ENCODE measurements at places on chromosomes 2 and 18.

DNA sequence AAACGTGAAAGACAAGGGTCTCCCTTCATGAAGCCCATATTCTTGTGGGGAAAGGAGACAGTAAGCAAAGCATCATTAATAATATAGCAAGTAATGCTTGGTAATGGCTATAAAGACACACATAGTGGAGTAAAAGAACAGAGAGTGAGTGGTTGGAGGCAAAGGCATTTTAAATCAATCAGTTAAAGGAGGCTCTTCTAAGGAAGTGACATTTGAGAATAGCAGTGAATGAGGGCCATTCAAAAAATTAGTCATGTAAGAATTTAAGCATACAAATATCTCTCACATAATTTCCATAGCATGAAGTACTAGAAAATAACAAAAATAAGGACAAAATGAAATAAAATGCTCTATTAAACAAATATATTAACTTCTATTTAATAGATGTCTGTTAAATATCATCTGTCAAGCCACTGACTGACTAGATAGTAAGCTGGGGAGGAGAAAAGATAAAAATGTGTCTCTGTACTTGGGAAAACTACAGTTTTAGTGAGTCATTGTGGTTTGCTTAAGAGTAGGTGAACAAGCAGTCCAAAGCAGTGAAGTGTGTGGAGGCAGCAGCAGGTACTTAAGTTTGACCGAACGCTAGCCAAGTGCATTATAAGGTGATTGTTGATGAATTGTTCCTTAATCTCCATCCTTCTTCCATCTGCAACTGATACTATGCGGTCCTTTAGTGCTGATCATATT lies 160.1 kb downstream of the PARD3B start:
- DNase-seq = no peak

DNA sequence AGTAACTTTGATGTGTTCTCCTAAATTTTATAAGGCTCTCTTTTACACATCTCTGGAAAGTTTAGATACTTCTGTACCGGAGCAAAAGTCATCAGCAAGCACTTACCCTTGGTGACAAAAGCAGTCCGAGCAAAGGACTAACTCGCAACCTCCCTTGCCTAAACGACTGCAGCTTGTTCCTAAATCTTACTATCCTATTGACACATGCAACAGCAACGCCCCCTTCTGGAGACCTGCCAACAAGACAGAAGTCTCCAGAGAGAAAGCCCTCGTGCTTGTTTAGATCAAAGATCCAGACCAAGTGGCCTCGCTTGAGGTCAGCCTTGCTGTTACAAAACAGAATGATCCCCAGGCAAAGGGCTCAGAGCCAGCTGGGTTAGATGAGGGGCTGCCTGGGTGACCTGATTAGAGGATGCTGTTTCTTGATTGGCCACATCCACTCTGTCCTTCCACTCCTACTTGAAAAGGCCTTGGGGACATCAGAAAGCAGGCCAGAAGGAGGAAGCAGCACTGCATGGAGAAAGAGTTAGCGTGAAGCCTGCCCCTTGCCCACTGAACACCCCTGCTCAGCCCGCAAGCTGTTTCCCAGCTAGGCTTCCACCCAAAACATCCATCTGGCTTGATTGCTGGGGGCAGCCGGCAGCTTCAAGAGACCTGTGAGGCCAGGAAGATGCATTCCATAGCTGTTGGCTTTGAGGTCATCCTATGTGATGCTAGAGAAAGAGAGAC lies 94.3 kb downstream of the HNRNPLL start:
- DNase-seq = peak; percentile 94

GRCh38 chr2:86443631-86444350 lies 2.6 kb downstream of the KDM3A start:
- DNase-seq = peak; percentile 56

- no peak for DNase-seq
Observed at GRCh38 chr18:76488190-76488589, 6.9 kb downstream of the ZNF516 start.

DNA sequence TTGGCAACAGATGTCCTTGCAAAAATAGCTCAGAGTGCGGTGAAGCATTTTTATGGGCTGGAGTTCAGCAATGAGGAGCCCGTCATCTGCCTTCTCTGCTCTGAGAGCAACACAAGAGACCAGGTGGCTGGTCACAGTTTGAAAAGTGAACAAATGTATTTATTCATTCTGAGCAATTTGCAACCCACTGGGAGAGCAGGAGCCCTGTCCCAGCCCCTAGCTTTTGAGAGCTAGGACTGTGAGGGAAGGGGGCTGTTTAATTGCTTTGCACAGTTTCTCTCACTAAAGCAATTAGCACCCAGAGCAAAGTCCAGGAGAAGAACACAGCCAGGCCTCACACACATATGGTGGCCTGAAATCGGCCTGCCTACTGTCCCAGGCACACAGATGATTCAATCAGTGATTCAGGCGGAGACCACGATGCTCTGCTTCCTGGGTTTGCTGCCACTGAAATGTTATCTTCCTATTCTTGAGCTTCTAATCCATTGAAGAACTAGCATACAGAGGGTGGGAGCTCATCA lies 646.1 kb upstream of the ACVR2A start:
- no peak for DNase-seq

DNA sequence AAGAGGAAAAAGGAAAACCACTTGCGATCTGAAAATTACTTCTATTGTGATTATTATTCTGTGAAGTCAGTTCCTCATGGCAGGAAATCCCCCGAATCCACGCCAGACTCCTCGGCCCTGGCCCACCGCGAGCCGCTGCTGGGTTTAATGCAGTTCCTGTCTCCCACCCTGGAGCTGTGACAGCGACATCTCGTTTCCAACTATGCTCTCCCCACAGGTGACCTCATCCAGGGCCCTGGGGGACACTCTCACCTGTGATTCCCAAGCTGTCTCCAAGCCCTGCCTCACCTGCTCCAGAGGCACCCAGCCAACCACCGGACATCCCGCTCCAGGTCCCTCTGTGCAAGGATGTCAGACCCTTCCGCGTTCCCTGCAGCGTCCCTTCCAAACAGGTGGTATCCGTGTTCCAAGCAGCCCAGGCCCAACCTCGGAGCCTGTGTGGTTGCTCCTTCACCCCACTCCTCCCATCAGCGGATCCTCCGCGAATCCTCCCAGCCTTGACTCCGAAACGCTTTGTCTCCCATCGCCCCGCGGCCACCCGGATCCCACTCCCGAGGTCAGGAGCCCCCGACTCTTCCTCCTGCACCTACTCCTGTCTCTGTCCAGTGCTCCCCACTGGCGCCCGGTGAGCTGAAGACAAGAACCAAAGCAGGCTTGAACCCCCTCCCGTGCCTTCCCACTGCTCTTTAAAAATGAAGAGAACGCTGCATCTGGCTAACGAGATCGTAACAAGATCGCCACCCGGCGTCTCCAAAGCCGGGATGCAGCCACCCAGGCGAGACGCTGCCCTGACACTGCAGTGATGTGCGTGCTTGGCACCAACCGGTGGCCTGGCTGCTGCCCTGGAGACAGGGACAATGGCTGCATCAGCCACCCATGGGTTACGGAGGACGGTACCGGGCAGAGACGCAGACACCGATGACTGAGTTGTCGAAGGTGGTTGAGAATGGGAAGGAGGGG lies 96.5 kb downstream of the NDUFA10 start:
- DNase-seq = peak; percentile 49

GRCh38 chr2:205495819-205496218 lies 186.5 kb upstream of the NRP2 start:
- no peak for DNase-seq

DNA sequence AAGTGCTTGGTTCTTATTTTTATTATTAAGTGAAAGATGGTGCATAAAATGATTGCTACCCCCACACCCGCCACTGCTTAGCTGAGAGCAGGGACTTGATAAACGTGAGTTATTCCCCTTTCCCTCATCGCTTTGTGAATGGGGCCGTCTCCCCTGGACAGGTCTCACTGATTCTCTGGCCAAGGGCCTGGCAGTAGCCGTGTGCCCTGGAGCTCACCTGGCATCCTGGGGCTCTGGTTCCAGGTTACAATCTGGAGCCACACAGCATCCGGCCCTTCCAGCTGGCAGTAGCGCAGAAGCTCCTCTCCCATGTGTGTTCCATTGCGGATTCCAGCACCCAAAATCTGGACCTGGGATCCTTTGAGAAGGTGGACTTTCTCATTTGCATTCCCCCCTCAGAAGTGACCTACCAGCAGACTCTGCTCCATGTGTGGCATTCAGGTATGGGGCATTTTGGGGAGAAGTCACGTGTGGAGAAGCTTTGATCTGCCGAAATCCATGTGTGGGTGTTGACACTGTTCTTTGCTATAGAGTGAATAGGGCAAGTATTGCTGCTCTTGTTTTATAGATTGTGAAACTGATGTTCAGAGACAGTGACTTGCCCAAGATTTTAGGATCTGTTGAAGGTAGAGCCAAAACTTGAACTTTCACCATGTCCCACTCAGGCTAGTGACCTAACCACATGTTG lies 63.8 kb downstream of the GREB1 start:
- DNase-seq = no peak

DNA sequence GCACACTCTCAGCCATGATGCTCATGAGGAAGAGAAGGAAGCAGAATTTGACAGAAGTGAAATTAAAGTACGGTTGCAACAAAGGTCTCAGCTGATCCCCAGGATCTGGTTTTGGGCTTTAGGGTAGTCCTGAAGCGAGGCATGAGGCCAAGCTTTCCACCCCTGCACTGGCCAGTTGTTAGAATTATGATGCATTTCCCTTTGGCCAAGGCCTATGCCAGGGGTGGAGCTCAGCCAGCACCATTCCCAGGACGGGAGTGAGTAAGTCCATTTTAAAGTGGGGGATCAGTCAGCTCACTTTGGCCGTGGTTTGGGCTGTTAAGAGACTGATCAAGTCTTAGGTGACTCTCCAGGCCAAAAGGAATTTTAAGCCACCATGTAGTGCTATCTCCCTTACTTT lies 314.5 kb upstream of the MMADHC start:
- DNase-seq = no peak

GRCh38 chr2:28693223-28693622 lies 58.4 kb upstream of the PPP1CB start:
- DNase-seq = no peak

- DNase-seq = no peak
Observed at GRCh38 chr2:67219651-67220050, 177.5 kb upstream of the ETAA1 start.

DNA sequence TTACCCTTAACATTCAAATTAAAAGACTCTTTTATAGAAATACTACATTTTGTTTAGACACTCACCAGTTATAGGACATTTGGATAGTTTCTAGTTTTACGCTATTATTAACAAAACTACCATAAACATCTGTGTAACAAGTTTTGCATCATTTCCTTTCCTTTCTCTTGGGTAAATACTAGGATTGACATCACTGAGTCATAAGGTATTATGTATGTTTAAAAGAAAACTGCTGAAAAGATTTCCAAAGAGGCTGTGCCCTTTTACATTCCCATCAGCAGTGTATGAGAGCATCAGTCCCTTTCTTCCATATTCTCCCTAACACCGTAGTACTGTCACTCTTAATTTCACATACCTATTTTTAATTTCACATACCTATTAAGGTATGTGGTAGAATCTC lies 130.6 kb downstream of the USP34 start:
- DNase-seq = peak; percentile 61

DNA sequence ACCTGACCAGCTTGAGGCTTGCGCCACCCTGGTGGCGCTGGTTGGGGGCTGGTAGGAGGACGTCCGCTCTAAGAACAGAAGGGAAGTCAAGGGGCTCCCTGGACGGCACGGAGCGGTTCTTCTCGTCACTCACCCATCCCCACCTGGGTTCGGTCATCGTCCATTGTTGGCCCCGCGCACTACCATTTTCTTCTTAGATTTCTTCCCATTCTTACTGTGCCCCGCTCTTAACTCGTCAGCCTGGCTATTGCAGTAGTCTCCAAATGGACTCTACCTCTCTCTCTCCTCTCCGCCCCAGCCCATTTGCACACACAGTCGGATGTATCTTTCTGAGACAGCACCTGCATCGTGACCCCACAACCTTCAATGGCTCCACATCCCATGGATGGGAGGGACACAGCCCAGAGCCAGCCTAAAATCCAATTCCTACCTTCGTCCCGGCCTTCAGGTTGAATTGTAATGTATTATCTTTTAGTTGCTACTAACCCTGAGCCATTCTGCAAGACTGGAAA lies 814 bp upstream of the RAB1A start:
- DNase-seq = no peak

DNA sequence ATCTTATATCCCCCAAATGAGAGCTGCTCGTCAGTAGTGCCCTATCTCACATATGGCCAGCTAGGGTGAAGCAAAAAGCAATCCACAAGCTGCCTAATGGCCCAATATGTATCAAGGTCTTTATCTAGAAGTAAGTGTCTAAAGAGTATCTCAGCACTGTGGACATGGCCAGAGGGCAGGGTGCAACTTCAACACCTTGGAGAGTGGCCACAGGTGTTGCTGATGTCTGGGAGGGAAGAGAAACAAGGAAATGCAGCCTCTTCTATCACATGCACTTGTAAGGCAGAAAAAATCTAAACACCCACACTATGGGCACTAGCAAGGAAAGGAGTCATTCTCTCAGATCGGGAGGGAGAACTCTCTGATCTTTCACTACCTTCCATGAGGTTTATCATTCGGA lies 23.7 kb upstream of the MRPL19 start:
- no peak for DNase-seq

DNA sequence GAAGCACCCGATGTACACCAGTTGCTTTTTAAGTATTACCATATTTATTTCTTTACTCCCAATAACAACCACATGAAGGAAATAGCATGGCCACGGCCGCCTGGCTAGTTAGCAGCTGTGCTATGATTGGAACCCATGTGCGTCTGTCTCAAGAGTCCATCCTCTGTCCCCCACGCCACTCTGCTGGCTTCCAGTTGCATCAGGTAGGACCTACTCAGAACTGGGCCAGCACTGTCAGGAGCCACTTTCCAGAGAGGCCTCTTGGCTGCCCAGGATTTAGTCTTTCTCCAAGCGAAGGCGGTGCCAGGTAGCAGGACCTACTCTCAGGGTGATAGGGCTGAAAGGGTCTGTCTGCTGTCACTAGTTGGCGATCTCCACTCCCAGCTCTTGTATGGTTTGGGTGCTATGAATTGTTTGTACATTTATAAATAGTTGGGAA lies 22.1 kb downstream of the ASB18 start:
- DNase-seq = no peak

DNA sequence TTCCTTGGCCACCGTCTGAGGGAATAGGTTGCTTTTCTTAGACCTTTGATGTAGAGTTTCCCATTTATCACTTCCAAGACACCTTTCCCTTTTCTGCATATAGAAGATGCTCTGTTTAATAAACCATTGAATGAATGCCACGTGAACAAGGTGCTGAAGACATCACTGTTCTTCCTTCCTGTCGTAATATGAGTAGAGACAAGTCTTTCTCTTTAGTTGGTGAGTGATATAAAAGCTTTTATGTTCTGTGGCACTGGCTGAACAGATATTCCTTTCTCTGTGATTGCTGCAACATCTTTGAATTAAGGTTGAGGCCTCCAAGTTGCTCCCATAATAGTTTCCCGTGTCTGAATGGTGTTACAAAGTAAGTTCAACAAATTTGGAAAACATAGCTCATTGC lies 38.7 kb downstream of the TTC39C start:
- no peak for DNase-seq

DNA sequence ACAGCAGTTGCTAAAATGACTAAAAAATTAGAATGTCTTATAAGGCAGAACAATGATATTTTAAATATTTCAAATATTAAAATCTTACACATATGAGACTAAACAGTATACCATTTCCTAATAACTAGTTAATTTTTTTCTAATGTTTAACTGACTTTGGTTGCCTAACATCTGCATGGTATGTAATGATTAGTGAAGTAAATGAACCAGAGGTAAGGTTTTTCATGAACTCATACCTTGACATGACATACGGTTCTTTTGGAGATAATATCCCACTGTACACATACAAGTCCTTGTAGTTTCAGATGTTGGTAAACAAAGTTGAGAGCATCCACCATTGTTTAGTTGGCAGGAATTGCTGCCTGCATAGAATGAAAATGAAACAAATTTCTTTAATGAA lies 1360.2 kb downstream of the LRP1B start:
- DNase-seq = no peak

GRCh38 chr2:96239745-96240264 lies 26.0 kb downstream of the TMEM127 start:
- DNase-seq = no peak

Data from suppressor macrophage treated with lipopolysaccharide for 1 hour (primary cell).